ENCODE measurements at places on chromosomes 16 and 17.

- no peak for DNase-seq
Measured at GRCh38 chr17:82235775-82236141, 6.9 kb downstream of the SLC16A3 start.

DNA sequence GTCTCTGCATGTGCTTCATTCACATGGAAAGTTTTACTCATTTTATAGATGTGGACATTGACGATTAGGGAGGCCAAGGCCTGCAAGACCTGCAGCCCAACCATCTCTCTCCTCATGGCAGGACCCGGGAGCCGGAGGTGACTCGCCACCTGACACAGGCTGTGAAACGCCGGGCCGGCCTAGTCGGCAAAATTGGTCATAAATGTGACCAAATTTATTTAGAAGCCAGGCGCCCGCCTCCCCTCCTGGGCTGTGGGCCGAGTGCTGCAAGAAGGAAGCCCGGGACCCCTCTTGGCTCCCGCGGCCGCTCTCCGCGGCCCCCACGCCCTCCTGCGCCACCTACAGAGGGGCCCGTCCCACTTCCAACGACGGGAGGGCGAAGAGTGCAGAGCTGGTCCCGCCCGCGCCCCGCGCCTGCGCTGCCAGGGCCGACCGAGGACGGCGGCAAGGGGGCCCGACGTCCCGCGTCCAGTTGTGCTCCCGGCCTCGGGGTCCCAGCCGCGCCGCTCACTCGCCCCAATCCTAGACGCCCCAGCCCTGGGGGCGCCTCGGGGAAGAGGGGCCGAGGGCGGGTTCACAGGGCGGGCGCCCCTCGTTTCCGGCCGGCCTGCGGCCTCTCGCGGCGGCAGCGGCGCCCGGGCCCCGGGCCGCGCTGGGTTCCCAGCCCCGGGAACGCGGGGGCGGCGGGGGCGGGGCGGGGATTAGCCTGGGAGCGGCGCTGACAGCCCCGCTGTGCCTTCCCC, 47.5 kb downstream of the WNT3 start:
- DNase-seq, result peak; percentile 33

DNA sequence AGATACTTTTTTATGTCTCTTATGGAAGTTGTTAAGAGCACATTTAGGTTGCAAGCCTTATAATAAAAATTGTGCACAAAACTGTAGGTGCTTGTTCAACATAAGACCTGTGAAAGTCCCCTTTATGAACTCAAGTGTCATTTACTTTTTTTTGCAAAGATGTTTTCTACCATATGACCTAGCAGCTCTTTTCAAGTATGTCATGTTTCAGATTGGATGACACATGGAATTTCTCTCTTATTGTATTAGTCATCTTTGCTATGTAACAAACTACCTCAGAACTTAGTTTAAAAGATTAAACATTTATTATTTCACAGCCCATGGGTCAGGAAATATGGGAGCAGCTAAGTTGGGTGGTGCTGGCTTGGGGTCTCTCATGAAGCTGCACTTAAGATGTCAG, 57.9 kb downstream of the PHKB start:
- no peak for DNase-seq

GRCh38 chr16:2009164-2009711, 383 bp downstream of the ZNF598 start:
- DNase-seq, result no peak

DNA sequence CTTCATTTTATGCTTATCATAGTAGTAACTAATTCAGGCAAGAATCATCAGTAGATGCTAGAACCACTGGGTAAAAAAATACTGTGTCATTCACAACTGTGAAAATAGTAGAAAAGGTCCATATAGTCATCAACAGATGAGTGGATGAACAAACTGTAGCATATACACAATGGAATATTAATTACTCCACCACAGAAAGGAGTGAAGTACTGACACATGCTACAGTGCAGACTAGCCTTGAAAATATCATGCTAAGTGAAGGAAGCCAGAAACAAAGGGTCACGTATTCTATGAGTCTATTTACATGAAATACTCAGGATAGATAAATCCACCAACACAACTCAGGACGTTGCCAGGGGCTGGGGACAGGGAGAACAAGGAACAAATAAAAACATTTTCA, 13.3 kb downstream of the USP22 start:
- no peak for DNase-seq

DNA sequence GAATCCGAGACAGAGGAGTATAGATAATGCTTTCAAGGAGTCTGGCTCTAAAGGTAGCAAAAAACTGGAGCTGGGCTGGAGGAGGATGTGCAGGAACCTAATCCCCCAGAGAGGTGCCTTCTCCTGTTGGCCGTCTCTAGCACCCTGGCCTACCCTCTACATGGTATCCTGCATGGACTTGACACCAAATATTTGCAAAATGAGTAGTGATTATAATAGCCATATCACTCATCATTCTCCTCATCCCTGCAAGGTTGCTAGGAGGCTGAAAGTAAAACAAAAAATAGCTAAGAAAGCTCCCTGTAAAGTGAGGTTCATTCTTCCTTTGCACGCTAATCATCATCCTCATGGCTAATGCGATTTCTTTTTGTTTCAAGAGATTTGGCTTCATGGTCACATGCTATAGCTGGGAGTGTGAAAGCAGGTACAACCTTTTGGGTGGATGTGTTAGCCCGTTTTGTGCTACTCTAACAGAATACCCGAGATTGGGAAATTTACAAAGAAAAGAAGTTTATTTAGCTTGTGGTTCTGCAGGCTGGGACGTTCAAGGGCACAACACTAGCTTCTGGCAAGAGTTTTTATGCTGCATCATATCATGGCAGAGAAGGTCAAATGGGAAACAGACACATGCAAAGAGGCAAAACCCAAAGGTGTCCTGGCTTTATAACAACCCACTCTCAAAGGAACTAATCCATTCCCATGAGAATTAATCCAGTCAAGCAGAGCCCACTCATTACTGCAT, 27.1 kb upstream of the CIITA start:
- DNase-seq, result no peak

DNA sequence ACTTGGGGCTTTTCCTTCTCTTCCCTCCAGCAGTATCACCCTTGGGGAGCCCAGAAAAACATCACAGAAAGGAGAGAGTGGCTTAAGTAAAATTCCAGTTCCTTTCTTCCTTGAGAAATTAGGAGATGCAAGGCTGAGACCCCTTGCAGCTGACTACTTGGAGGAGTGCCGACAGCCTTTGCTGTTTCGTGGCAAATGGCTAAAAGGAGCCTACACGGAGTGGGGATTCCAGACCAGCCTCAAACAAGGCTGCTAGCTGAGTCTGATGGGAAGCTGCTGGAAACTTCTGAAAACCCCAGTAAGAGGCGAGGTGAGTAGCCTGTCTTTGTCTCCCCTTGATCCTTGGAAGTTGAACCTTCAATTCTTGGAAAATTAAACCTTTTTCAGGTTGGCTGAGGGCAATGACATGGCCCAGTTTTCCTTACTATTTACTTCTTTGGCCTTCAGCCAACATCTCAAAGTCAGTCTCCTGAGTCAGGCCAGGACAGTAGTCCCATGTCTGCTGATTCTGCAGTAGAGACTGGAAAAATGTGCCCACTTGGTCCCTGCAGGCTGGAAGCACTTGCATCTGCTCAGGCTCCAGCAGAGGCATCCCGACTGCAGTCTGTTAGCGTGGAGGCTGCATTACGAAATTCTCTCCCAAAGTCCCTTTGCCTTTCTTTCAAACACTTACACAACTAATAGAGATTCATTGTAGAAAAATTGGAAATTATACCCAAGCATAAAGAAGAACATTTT, 23.4 kb downstream of the SMIM36 start:
- no peak for DNase-seq

- DNase-seq, result no peak
Measured at GRCh38 chr17:66073384-66073783, 118.5 kb downstream of the CEP112 start.

GRCh38 chr16:8620535-8620934, 963 bp upstream of the METTL22 start:
- no peak for DNase-seq

DNA sequence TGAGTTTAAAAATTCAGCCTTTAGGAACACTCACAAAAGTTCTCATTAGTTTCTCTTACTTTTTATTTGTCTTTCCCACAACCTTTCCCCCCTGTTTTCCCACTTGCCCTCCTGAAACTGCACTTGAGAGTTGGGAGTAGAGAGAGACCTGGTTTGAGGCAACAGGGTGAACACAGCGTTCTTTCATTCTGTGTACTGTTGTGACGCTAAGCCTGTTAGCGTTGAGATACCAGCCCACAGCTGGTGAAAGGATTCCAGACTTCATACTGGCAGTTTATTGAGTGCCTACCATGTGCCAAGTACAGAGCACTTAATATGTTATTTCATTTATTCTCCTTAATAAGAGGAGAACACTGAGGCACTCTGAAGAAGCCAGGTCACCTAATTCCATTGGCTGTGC, 10.3 kb downstream of the TNRC6C start:
- DNase-seq, result no peak

DNA sequence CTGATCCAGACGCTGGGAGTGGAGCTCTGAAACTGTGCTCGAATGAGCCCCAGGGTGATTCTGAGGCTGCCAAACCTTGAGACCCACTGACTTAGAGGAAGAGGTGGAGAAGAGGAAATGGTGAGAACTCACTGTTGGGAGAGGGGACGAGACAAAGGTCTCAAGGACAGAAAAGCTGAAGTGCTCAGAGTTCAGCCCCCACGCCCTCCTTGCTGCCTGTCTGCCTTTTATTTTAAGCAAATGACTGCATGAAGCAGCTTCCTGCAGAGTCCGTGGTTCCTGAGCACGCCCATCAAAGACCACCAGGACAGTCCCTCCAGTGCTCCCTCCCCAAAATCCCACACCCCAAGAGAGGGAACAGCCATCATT, 20.4 kb downstream of the COTL1 start:
- DNase-seq, result no peak

DNA sequence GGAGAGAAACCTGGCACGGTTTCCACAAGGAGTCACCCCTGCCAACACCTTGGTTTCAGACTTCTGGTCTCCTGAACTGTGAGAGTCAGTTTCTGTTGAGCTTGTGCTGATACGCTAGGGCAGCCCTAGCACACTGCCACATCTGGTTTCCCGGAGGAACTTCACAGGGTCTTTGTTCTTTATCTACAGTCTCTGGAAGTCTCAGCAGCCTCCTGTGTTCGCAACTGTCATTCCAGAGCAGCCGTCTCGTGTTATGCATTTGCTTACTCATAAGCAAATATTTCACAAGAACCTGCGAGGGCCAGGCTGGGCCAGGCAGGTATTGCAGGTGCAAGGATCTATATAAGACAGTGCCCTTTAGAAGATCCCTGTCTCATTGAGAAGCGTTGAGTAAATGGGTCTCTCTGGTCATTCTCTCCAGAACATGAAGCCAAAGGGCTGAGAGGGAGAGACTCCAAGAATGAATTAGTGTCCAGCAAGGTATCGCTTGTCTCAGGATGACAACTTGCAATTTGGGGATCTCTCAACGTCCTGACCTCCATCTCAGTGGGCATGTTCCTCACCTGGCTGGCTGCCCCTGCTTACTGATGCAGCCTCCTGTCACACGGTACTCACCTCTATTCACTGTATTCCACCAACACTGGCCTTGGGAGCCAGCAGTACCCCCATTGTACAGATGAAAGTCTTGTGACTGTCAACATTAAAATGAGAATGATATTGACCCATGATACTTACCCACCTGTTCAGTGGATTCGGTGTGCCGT, 141.2 kb downstream of the WWOX start:
- DNase-seq, result no peak

GRCh38 chr16:25693631-25694030, 1.9 kb downstream of the HS3ST4 start:
- DNase-seq, result no peak

DNA sequence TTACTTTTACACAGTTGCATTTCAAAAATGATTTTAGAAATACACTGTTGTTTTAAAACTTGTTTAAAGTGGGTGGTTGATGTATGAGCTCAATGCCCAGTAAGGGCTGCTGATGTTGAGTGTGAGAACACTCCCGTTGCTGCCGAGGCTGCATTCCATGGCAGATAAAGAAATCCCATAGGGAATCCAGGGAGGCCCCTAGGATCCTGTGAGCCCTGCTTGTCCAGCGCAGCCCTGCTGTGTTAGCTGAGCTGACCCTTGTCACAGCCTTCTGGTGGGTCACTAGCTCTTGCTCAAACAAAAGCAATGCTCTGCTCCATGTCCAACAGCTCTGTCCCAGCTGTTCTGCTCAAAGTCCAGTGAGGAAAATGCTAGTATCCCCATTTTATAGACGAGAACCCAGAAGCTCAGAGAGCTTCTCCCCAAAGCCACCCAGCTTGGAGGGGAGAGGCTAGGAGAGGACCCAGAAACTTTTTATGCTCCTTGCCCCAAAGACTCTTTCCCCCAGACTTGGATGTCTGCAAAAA, 18.6 kb upstream of the COL1A1 start:
- DNase-seq, result no peak

GRCh38 chr17:19712436-19713004, 3.9 kb downstream of the SLC47A2 start:
- no peak for DNase-seq

- DNase-seq, result peak; percentile 14
Measured at GRCh38 chr17:3667366-3668278, 756 bp downstream of the TAX1BP3 start.

DNA sequence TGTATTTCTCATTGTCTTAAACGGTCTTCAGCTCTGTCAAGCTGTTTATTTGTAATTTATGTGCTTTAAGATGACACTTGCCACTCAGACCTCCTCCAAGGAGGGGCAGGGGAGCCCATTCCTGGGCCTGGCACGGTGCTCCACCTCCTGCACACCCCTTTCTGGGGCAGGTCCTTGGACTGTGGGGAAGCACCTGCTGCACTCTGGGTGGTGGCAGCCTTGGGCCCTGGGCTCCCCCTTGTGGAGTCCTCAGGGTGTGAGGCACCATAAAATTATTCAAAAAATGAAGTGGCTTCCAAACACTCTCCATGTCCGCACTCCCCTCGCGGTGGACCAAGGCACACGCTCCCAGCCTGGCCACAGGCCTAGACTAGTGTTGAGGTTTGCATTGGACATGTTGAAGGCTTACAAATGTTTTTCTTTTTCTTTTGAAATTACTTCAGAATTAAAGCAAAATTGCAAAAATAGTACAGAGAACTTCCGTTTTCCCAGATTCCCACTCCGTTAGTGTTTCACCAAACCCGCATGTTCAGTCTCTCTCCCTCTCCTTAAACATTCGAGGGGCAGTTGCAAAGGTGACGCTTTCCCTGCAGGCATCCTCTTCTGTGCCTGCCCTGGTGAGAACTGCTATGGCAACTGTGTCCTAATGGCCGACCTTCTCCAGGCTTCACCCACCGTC, 32.4 kb downstream of the FOXK2 start:
- DNase-seq, result peak; percentile 74

- peak; percentile 68 for DNase-seq
Measured at GRCh38 chr17:29807520-29808361, 122.3 kb downstream of the SSH2 start.

GRCh38 chr17:17840751-17841591, 4.2 kb upstream of the SREBF1 start:
- no peak for DNase-seq

DNA sequence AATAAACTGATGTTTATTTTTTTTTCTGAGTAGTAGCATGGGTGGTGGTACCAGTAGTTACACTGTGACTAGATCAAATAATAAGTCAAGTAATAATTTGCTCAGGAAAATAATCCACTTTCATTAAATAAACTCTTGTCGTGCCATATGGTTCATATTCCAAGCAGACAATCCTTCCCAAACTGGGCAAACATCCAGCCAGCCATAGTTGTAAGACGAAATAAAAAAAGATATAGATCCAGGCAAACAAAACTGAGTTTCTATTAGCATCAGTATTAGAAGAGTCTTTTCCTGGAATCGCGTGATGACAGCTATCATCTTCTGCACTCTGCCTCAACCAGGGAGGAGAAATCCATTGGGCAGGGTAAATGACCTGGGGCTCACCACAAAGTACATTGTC, 508.4 kb upstream of the GOT2 start:
- DNase-seq, result no peak

All from stimulated activated CD4-positive, alpha-beta T cell treated with anti-CD3 and anti-CD28 coated beads, Interleukin-4, amount 100 ng/mL, for 1 hour (primary cell).